Activated B cell treated with CpG ODN at 0.5 μM for 24 hours (primary cell): ENCODE measurements at places on chromosomes 6 and 20. TPM values are rescaled to one million over a fixed set of nuclear protein-coding genes. Genes with fewer than 3 reads are reported as not detected.

RBCK1 gene
- total RNA-seq: 92.7 and 100 TPM in 2 replicates

DAAM2 gene
- total RNA-seq: not detected in 2 replicates

SNAP25 gene
- total RNA-seq: not detected in 2 replicates

ZC3H12D gene
- 184 and 225 TPM in 2 replicates for total RNA-seq

EYA2 gene
- total RNA-seq: 0.62 and 0.71 TPM in 2 replicates

SLC17A1 gene
- total RNA-seq: not detected in 2 replicates

PROCR gene
- 0.22 and 0.40 TPM in 2 replicates for total RNA-seq

LPA gene
- not detected in 2 replicates for total RNA-seq

TTK gene
- 1.9 and 2.3 TPM in 2 replicates for total RNA-seq

SRSF3 gene
- total RNA-seq: 421 and 494 TPM in 2 replicates

HLA-DPB1 gene
- total RNA-seq: 853 and 854 TPM in 2 replicates

ENPP1 gene
- total RNA-seq: 0.27 and 1.3 TPM in 2 replicates

CYP21A2 gene
- total RNA-seq: 0.10 TPM in 1 of 2 replicates, not detected in the other

SLC17A2 gene
- not detected in 2 replicates for total RNA-seq

FERMT1 gene
- 0.56 TPM in 1 of 2 replicates, not detected in the other for total RNA-seq

HLA-A gene
- total RNA-seq: 1,592 and 1,608 TPM in 2 replicates

MICAL1 gene
- 104 and 120 TPM in 2 replicates for total RNA-seq

LTA gene
- 60.4 and 66.0 TPM in 2 replicates for total RNA-seq

PRPH2 gene
- 0.07 TPM in 1 of 2 replicates, not detected in the other for total RNA-seq

ERVFRD-1 gene
- not detected in 2 replicates for total RNA-seq

IMPG1 gene
- not detected in 2 replicates for total RNA-seq

PPP1R10 gene
- 85.6 and 112 TPM in 2 replicates for total RNA-seq

LAMA2 gene
- total RNA-seq: 0.07 and 0.27 TPM in 2 replicates

RIPOR3 gene
- not detected in 2 replicates for total RNA-seq

RHAG gene
- not detected in 2 replicates for total RNA-seq

TREM1 gene
- total RNA-seq: 0.81 TPM in 1 of 2 replicates, not detected in the other

SLC22A7 gene
- not detected in 2 replicates for total RNA-seq

PEX3 gene
- 21.7 and 26.5 TPM in 2 replicates for total RNA-seq

EPB41L1 gene
- 0.49 and 0.64 TPM in 2 replicates for total RNA-seq

TSPYL1 gene
- 67.4 and 68.4 TPM in 2 replicates for total RNA-seq

FAM217A gene
- total RNA-seq: not detected in 2 replicates

TBPL1 gene
- total RNA-seq: 33.0 and 35.7 TPM in 2 replicates

RBPJL gene
- total RNA-seq: not detected in 2 replicates

PPIL1 gene
- total RNA-seq: 23.4 and 27.0 TPM in 2 replicates

EPM2A gene
- total RNA-seq: 15.8 and 21.9 TPM in 2 replicates

HRH3 gene
- not detected in 2 replicates for total RNA-seq

FAM184A gene
- total RNA-seq: 0.24 and 1.1 TPM in 2 replicates

KCNQ2 gene
- not detected in 2 replicates for total RNA-seq

C20orf96 gene
- 5.3 and 5.5 TPM in 2 replicates for total RNA-seq

OPRL1 gene
- 1.3 and 1.4 TPM in 2 replicates for total RNA-seq

SEL1L2 gene
- total RNA-seq: not detected in 2 replicates

NOTCH4 gene
- total RNA-seq: 3.3 and 4.0 TPM in 2 replicates

LST1 gene
- total RNA-seq: 7.8 and 8.4 TPM in 2 replicates

PGC gene
- total RNA-seq: not detected in 2 replicates

SLC4A11 gene
- 0.58 and 0.88 TPM in 2 replicates for total RNA-seq

ARMH2 gene
- total RNA-seq: 2.1 and 2.3 TPM in 2 replicates

COL11A2 gene
- 0.32 and 0.47 TPM in 2 replicates for total RNA-seq

WFDC12 gene
- not detected in 2 replicates for total RNA-seq

GPR31 gene
- not detected in 2 replicates for total RNA-seq

PSMB1 gene
- 163 and 168 TPM in 2 replicates for total RNA-seq

CPXM1 gene
- total RNA-seq: 8.5 and 9.8 TPM in 2 replicates

COL9A1 gene
- not detected in 2 replicates for total RNA-seq

DSP gene
- 0.02 TPM in 2 replicates for total RNA-seq

GNMT gene
- 1.7 and 2.3 TPM in 2 replicates for total RNA-seq

NOX3 gene
- not detected in 2 replicates for total RNA-seq

TP53TG5 gene
- total RNA-seq: not detected in 2 replicates
